ENCODE measurements at places on chromosomes 1 and 21. TPM values are rescaled to one million over a fixed set of nuclear protein-coding genes. Genes with fewer than 3 reads are reported as not detected.
A peak's percentile ranks its signal among the peaks of the same experiment; 100 is the strongest.

DNA sequence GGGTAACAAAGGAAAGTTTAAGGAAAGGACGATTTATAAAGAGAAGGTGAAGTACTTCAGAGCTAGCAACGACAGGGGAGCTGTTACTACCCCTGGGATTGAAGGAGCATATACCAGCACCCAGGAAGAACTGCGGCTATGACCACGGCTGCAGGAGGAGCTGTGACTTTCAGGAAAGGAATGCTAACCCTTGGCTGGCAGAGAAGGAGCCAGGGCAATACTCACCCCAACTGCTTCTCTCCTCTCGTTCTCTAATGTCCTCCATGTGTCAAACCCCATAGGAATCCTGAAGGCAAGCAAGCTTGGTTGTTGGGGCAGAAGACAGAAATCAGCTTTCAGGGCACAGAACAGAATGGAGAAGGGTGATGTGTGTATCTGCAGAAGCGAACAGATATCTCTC lies 120.5 kb downstream of the TMEM53 start:
- no peaks in the 10 kb centered on the region for H3K36me3 ChIP-seq
- no peak for DNase-seq
- no peaks in the 10 kb centered on the region for H3K27me3 ChIP-seq
- no peak overlapping the region for H3K4me3 ChIP-seq

GRCh38 chr1:169681140-169681539 lies 30.3 kb downstream of the SELL start:
- H3K27ac ChIP-seq, result no peak overlapping the region
- no peak overlapping the region for H3K4me3 ChIP-seq
- H3K27me3 ChIP-seq, result peaks cover 32% of the 10 kb centered on the region
- no peak for DNase-seq

DNA sequence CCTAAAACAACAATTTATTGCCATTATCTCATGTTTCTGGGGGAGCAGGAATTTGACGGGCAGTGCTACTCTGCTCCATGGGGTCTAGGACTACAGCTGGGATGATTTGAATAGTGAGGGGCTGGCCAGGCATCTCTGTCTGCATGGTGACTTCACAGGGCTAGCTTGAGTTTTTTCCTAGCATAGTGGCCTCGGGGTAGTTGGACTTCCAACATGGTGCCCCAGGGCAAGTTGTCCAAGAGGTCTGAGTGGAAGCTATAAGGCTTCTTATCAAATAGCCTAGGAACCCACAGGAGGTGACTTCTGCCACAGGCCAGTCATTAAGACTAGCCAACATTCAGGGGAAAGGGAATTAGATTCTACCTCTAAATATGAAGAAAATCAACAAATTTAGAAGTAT lies 92.0 kb upstream of the WLS start:
- no peak for DNase-seq

DNA sequence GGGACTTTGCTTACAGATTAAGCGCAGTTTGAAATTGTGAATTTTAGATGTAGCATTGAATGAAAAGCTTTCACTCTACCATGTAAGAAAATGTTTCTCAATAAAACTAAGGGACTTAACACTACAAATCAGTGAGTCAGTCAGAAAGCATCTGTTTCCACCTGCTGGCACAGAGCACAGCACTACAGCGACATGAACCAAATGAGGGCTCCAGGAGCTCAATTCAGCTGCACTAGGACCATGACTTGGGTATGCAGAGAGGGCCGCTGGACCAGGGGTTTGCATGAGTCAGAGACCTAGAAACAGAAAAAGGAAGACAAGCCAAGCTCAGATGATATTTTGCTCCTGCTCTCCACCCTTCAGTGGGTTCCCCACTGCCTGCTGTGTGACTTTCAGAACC lies 5.2 kb downstream of the SUSD4 start:
- no peaks in the 10 kb centered on the region for H3K36me3 ChIP-seq
- H3K4me3 ChIP-seq, result no peak overlapping the region
- no peaks in the 10 kb centered on the region for H3K27me3 ChIP-seq
- H3K4me1 ChIP-seq, result peaks cover 5% of the 10 kb centered on the region
- DNase-seq, result no peak
- H3K27ac ChIP-seq, result no peak overlapping the region

DNA sequence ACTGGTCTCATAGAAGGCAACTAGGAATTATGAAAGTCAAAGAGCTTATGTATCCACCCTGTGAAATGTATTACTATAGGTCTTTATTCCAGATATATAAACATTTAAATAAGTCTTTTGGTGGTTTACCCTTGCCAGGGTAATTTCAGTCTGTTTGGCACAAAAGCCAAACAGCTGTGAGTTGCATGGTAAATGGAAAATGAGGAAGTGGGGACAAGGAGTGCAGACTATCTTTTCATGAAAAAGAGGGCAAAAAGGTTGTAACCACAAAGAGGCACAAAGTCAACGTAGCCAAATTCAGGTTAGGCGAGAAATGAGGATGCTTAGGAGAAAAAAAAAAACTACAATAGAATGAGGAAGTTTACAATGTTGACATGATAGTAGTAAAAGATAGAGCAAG lies 492.3 kb upstream of the PRMT6 start:
- H3K27me3 ChIP-seq, result no peaks in the 10 kb centered on the region
- H3K27ac ChIP-seq, result no peak overlapping the region
- DNase-seq, result no peak
- no peaks in the 10 kb centered on the region for H3K36me3 ChIP-seq
- no peaks in the 10 kb centered on the region for H3K4me1 ChIP-seq

- no peaks in the 10 kb centered on the region for H3K36me3 ChIP-seq
- H3K4me3 ChIP-seq, result no peak overlapping the region
- no peaks in the 10 kb centered on the region for H3K27me3 ChIP-seq
- no peaks in the 10 kb centered on the region for H3K4me1 ChIP-seq
- no peak for DNase-seq
- no peak overlapping the region for H3K27ac ChIP-seq
These were observed 458.3 kb downstream of the LMO4 start for GRCh38 chr1:87786861-87787545.

DNA sequence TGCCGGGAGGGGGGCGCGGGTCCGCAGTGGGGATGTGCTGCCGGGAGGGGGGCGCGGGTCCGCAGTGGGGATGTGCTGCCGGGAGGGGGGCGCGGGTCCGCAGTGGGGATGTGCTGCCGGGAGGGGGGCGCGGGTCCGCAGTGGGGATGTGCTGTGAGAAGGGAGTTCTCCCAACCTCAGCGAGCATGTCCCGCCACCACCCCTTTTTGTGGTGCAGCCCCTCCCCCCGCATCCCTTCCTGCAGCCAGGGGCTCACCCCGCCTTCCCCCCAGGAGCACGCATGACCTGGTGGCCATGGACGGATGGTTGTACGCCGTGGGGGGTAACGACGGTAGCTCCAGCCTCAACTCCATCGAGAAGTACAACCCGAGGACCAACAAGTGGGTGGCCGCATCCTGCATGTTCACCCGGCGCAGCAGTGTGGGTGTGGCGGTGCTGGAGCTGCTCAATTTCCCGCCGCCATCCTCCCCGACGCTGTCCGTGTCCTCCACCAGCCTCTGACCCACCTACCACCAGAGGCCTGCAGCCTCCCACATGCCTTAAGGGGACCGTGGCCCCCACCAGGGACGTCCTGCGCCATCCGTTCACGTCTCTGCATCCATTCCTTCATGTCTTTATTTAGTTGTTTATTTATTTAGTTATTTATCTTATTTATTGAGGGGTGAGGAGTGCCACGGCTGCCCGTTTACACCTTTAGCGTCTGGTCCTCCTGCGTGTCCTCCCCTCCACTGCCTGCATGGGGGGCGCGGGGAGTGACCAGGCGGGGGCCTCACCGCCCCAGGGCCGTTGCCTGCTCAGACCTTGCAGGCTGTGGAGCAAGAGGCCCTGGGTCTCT lies 1.4 kb upstream of the PLEKHN1 start:
- peaks cover 12% of the 10 kb centered on the region for H3K4me1 ChIP-seq
- H3K36me3 ChIP-seq, result peaks cover 12% of the 10 kb centered on the region
- no peak for DNase-seq
- no peak overlapping the region for H3K4me3 ChIP-seq

DNA sequence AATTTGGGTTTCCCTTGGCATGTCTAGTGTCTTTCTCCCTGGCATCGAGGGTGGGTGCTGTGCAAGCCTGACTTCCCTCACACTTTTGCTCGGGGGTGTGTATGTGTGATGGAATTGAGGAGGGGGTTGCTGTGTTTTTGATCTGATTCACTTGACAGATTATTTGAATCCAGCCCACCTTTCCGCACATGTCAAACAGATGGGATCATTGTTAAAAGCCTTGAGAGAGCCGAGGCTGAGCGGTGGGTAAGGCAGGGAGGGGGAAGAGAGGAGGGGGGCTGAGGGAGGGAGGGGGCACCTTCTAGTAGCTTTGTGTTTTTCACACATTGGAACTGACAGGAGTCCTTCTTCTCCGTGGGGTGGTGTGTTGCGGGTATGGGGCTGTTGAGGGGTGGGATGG lies 90.0 kb downstream of the PAPPA2 start:
- H3K27ac ChIP-seq, result no peak overlapping the region
- H3K27me3 ChIP-seq, result peaks cover 42% of the 10 kb centered on the region
- no peaks in the 10 kb centered on the region for H3K36me3 ChIP-seq
- no peak for DNase-seq

GRCh38 chr1:72097851-72098570 lies 184.3 kb downstream of the NEGR1 start:
- no peak for DNase-seq
- H3K4me3 ChIP-seq, result no peak overlapping the region

DNA sequence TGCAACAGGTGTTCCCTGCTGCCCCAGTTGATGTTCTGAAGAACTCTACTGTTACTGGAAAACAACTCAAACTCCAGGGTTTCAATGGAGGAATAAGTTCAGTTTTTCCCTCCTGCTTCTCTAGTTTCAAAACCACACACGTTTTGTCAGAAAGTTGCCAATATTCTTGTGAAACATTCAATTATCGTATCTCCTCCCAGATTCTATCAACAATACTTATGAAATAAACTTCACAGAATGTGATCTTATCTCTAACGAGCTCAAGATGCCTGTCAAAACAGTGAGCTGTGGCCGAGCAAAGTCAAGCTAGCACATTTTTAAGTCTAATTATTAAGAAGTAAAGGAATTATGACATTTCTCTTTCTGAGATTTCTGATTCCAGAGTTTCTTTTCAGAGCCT lies 4.7 kb downstream of the OR2B11 start:
- H3K4me1 ChIP-seq, result no peaks in the 10 kb centered on the region
- H3K27me3 ChIP-seq, result peaks cover 22% of the 10 kb centered on the region
- no peaks in the 10 kb centered on the region for H3K36me3 ChIP-seq
- no peak for DNase-seq
- no peak overlapping the region for H3K27ac ChIP-seq

GRCh38 chr1:22691031-22691753 lies 19.4 kb upstream of the EPHB2 start:
- no peaks in the 10 kb centered on the region for H3K36me3 ChIP-seq
- no peaks in the 10 kb centered on the region for H3K4me1 ChIP-seq
- H3K4me3 ChIP-seq, result no peak overlapping the region
- no peak for DNase-seq

DNA sequence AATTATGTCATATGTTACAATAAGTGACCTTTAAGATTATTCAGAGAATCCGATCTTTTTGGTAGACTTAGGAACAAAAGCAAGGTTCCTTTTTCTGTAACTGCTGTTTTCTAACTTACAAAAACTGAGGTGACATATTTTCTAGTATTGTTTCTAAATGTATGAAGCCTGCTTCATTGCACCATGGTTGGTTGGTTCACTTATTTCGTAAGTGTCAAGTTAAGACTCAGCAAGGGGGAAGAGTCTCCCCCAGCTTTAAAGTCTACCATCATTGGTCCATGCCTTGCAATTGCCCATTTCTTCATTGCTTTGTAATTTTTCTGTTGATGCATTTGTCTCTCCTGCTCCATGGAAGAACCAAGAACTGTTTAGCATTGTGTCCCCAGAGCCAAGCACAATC lies 136.9 kb downstream of the DISC1 start:
- H3K27ac ChIP-seq, result no peak overlapping the region
- no peaks in the 10 kb centered on the region for H3K27me3 ChIP-seq
- no peaks in the 10 kb centered on the region for H3K36me3 ChIP-seq
- H3K4me1 ChIP-seq, result no peaks in the 10 kb centered on the region
- no peak for DNase-seq

DNA sequence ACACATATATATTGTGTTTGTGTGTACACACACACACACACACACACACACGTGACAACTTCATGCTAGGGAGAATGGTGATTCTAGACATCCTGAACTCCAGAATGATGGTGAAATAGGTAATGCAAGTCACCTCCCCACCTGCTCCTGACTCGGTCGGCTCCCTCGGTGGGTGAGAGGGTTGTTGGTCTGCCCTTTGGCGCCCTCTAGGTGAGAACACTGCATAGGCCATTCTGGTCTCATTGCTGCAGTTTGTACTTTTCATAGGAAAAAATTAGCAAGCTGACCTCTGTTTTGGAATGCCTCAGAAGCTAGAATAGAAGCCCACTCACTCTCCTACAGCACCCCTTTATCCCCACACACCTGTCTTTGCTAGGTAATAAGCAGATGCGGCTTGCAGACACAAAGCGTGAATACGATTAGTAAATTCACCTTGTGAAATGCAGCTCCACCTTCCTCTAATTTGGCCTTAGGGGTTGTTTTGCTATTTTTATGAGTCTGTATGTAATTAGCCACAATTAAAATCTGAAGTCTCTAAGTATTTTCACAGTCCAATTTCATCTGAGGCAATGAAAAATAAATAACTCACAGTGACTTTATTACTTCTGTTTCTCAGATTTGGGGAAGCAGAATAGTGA lies 130.0 kb upstream of the KCNJ15 start:
- peaks cover 28% of the 10 kb centered on the region for H3K27me3 ChIP-seq
- H3K36me3 ChIP-seq, result no peaks in the 10 kb centered on the region
- peak; percentile 26 for DNase-seq
- H3K4me3 ChIP-seq, result no peak overlapping the region
- H3K4me1 ChIP-seq, result no peaks in the 10 kb centered on the region

GRCh38 chr1:226195144-226195543 lies 8.6 kb upstream of the ACBD3 start:
- H3K36me3 ChIP-seq, result no peaks in the 10 kb centered on the region
- DNase-seq, result no peak
- H3K4me3 ChIP-seq, result no peak overlapping the region

DNA sequence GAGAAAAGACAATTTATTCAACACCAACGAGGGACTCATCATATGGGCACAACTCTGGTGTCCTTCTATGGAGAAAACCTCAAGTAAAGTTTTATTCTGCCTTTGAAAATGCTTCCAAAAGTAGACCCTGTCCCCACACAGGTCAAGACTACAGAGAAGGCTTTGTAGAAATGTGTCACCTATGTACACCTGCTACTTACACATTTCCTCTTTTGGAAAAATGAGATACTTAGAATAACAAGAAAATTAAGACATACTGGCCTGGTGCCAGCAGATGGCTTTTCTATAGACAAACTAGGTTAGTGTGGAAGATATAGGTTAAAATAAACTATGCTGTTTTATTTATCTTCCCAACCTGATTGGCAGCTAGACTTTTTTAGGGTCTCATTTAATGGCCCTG lies 13.6 kb downstream of the POGK start:
- DNase-seq, result no peak
- H3K27me3 ChIP-seq, result no peaks in the 10 kb centered on the region
- H3K36me3 ChIP-seq, result peaks cover 74% of the 10 kb centered on the region

NBPF8 gene
- 6.7 TPM for polyA plus RNA-seq

DDAH1 gene
- 11.0 TPM for polyA plus RNA-seq

TGFB2 gene
- polyA plus RNA-seq, result 1.7 TPM

DIRAS3 gene
- 23.7 TPM for polyA plus RNA-seq

GPR52 gene
- polyA plus RNA-seq, result 0.29 TPM

USH2A gene
- polyA plus RNA-seq, result 0.01 TPM

LRRC53 gene
- not detected for polyA plus RNA-seq

RGS8 gene
- polyA plus RNA-seq, result not detected

KIF26B gene
- polyA plus RNA-seq, result 0.66 TPM

GBP6 gene
- 0.07 TPM for polyA plus RNA-seq
